ENCODE measurements at places on chromosomes 4 and X. TPM values are rescaled to one million over a fixed set of nuclear protein-coding genes. Genes with fewer than 3 reads are reported as not detected.

DNA sequence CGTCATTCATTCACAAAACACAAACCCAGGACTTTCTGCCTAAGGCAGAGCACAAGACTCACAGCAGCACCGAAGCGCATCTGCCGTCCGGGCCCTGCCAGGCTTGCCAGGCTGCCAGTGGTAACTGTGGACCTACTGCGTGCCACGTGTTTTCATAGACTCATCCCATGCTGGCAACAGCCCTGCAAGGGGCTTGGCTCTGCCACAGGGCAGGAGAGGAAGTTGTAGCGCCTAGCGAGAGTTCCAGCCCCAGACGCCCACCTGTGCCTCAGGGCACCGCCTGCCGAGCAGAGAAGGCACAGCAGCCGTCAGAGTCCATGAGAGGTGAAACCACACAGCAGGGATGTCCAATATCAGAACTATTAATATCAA is 18.9 kb upstream of the MRFAP1 start:
- no peak for DNase-seq

DNA sequence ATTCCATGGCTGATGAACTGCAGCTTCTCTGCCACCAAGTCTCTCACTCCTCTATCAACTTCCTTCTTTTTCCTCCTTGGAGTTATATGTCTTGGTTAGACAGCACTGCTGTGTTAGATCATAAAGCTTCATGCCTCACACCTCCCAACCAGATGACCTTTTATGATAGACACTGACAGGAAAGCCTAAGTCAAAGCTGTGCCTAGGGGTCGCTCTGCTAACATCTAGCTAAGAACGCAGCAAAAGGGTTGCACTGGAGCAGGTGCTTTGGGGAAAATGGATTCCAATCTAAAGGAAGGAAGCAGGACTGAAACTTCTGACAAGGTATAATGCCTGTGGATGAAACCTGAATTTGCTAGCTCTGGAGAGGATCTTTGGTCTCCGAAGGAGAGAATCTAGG is 509.7 kb downstream of the SMARCA1 start:
- DNase-seq = no peak

DNA sequence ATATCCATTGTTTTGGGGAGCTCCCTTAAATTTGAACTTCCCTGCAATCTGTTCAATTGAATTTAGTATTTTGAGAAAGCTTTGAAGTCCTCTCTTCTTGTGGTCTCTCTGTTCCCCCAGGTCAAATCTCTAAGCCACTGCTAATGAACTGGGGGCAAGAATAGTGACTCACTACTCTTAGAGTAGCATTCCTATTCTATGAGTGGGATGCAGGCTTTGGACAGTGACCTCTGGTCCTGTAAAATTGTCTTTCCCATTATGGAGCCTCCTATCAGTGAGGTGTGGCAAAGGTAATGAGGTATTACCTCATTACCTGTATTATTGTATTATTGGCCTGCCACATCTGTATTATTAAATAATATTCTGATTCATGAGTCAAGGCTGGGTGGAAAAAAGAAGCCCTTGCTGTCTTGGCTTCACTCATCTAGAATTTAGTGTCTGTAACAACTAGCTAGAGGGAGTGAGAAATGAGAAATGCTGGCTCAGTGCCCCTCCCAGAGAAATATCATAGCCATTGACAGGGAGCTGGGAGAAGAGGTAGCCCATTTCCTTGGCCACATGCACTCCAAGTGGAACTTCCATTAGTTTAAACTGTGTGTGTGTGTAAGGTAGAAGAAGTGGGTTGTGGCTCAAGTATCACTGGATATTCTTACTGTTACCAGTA is 393.9 kb upstream of the CTSO start:
- DNase-seq = no peak

DNA sequence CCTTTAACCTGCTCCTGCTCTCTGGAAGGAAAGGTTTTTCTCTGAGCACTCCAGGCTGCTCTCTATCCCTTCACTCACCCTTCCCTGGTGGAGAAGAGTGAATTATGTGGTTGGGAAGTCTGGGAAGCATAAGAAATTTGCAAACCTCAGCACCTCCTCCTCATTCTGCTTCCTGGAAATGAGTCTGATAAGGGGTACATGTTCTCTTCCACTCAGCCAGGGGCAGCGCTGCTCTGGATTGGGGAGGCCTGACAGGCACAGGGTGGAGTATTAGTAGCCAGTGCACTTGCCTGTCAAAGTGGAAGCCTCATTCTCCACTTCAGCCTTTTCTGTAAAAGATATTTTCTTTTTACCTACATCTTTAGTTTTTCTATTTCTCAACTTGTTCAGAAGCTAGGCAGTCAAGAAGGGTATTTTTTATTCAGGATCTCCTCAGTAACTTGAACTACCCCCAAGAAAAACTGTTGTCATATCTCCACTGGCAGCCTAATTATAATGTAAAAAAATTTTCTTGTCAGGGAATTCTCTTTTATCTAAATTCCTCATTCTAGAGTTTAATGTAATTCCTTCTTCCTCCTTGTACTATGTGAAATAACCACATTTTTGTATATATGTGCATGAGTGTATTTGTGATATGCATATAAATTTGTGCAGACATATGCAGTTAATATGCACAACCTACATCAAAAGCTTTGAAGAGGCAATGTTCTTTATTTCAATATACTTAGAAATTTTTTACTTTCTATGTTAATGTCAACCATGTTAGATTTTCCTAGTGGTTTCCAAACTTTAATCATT is 15.3 kb downstream of the ADAMTS3 start:
- no peak for DNase-seq

DNA sequence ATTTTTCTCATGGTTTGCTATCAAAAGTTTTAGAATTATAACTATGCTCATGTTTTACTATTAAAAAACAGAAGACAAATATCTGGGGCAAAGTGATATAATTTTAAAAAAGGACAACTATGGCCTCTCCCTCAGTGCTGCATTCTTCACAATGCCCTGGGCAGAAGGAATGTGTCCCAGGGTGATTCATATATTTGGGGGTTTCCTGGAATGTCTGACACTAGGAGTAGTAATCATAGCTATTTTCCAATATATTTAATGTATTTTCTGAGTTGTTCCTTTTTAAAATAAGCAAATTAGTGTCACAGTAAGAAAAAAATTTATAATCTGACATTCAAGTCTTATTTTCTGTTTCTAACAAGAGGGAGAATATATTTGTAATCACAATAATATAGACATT is 281.7 kb downstream of the UNC5C start:
- DNase-seq = no peak

DNA sequence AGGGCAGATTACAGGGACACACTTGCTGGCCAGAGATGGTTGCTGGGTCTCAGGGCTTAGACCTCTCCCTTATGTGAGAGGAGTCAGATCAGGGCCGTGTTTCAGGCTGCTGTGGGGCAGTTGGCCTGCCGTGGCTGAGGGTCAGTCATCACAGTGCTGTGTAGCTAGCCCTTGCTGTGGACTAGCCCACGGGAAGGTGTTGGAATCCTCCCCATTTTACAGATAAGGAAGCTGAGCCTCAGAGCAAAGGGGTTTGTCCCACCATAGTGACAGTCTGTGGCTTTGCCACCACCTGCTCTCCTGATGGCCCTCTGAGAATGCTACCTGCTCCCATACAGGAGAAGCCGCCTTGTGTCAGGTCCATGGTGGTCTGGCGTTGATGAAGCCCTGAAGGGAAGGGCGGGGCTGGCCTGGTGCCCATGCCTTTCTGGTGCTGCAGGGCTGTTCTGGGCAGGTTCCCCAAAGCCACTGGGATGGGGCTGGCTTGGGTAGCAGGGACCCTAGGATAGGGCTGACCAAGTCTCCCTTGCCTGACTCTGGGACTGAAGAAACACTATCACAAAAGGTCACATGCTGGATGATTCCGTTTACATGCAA is 2.4 kb upstream of the FAM53A start:
- DNase-seq = no peak

DNA sequence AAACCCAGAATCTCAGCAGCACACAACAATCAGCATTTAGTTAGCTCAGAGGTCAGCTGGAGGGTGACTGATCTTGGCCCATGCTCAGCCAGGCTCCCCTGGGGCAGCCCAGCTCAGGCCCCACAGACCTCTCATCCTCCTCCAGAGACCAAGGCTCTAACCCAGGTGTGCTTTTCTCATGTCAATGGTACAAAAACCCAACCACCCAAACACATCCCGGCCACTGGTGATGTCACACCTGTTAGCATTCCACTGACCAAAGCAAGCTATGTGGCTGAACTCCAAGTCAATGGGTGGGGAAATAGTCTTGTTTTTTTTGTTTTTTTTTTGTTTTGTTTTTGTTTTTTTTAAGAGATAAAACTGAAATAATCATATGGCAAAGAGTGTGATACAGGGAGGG is 77.5 kb downstream of the CYTL1 start:
- DNase-seq = no peak

- DNase-seq = no peak
These were observed 457.4 kb downstream of the CENPC start for GRCh38 chr4:67087897-67088296.

DNA sequence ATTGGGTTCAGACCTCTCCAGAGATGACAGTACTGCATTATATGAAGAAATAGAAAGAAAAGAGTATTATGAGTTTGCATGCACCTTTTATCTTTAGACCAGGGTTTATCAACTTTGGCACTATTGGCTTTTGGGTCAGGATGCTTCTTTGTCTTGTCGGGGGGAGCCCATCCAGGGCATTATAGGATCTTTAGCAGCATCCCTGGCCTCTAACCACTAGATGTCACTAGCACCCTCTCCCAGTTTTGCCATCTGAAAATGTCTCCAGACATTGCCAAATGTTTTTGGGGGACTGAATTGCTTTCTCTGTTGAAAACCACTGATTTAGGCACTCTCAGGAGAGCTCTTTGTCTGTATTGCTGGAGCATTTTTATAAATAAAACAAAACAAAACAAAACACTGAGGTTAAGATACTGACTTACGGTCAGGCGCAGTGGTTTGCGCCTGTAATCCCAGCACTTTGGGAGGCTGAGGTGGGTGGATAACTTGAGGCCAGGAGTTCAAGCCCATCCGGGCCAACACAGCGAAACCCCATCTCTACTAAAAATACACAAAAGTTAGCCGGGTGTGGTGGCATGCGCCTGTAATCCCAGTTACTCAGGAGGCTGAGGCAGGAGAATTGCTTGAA is 23.6 kb downstream of the CA5B start:
- no peak for DNase-seq

DNA sequence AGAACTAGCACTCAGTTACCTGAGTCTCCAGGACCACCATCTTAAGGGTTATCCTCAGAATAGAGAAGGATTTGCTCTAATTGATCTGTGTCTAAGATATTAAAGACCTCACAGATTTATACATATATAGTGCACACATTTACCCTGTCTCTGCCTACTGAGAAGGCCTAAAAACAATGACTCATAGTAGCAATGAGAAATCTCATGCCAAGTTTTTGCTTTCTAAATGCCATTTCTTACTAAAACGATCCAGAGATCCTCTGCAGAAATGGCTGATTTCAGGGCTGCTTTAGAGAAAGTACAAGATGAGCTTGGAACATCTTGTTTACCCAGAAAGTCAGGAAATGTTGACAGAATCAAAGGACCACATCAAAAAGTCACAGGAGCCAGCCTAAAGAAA is 79.1 kb upstream of the INPP4B start:
- no peak for DNase-seq

GRCh38 chr4:76540486-76540885 is 105.5 kb downstream of the SHROOM3 start:
- DNase-seq = no peak

- no peak for DNase-seq
These were observed 6.9 kb downstream of the PRRG3 start for GRCh38 chrX:151702026-151702714.

- DNase-seq = no peak
These were observed 326.7 kb downstream of the STK32B start for GRCh38 chr4:5378002-5378401.

GRCh38 chr4:184541907-184542306 is 67.6 kb upstream of the IRF2 start:
- DNase-seq = no peak

DNA sequence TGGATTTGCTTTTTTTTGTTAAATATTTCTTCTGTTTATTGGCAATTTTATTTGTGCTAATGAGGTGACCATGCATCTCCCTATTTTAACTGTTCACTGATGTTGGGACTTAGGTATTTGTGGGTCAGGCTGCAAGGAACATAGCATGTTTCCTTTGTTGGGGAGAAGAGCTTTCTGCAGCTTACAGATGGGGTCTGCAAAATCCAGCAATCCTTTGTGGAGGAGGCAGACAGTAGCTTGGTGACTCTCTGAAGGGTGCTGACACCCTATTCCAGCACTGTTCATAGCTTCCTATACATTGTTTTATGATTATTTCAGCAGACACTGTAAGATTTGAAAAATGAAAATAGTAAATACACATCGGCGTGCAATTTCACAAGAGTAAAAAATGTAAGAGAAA is 491.7 kb downstream of the RAPGEF2 start:
- DNase-seq = no peak

GRCh38 chr4:35461931-35462659 is 782.2 kb downstream of the ARAP2 start:
- DNase-seq = no peak

DNA sequence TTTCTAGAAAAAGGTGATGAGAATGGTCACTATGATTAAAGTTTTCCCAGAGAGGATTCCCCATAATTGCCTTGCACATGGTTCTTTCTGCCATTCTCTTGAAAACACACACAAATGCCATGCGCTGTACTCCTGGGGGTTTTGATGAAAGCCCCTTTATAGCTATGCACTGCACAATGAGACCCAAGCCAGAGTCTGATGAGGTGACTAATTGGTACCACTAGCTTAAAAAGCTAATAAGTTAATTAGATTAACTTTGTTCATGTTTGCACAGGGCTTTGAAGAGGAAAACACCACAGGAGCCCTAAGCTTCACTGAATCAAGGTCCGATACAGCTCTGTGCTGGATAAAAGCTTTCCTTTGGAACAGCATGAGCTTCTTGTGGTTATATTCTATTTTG is 132.2 kb downstream of the NKX6-1 start:
- DNase-seq = no peak

- no peak for DNase-seq
These were observed 135.9 kb downstream of the CPE start for GRCh38 chr4:165514739-165515138.

ARAP2 gene
- 5.8 TPM for total RNA-seq

FAAH2 gene
- total RNA-seq = not detected

DCLK2 gene
- total RNA-seq = 14.6 TPM

EXOC1L gene
- total RNA-seq = not detected

SMPX gene
- 694 TPM for total RNA-seq

TCEAL7 gene
- 5.8 TPM for total RNA-seq

HEPH gene
- total RNA-seq = 25.6 TPM

LRIT3 gene
- not detected for total RNA-seq

XPNPEP2 gene
- 0.28 TPM for total RNA-seq

UTP3 gene
- 21.0 TPM for total RNA-seq

FRG2 gene
- not detected for total RNA-seq

Measured in heart left ventricle (tissue), 16 donors.